ENCODE measurements at places on chromosomes 1 and 21.

GRCh38 chr1:85201340-85202091 lies 700 bp upstream of the SYDE2 start:
- DNase-seq = peak; percentile 68

DNA sequence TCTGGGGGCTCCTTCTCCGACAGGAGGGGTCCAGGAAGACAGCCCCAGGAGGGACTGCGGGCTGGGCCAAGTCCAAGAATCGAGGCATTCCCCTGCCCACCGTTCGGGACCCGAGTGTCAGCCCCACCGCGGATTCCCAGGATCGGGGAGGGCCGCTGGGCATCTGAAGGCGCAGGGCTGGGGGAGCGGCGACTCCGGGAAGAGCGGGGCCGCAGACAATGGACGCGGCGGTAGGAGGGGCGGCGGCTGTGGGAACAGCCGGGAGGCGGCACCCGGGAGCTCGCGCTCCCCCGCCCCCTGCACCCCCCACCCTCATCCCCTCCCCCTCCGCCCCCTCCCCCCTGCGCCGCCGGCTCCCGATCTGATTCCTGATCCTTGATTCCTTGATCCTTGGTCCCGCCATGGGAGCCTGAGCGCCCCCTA lies at the start of gene VANGL2:
Gene VANGL2 (plus strand): TSS at position 342 of the 423 bp plus-strand sequence. CDS start 15,274 bp downstream, outside the sequence.
- peak; percentile 95 for DNase-seq

DNA sequence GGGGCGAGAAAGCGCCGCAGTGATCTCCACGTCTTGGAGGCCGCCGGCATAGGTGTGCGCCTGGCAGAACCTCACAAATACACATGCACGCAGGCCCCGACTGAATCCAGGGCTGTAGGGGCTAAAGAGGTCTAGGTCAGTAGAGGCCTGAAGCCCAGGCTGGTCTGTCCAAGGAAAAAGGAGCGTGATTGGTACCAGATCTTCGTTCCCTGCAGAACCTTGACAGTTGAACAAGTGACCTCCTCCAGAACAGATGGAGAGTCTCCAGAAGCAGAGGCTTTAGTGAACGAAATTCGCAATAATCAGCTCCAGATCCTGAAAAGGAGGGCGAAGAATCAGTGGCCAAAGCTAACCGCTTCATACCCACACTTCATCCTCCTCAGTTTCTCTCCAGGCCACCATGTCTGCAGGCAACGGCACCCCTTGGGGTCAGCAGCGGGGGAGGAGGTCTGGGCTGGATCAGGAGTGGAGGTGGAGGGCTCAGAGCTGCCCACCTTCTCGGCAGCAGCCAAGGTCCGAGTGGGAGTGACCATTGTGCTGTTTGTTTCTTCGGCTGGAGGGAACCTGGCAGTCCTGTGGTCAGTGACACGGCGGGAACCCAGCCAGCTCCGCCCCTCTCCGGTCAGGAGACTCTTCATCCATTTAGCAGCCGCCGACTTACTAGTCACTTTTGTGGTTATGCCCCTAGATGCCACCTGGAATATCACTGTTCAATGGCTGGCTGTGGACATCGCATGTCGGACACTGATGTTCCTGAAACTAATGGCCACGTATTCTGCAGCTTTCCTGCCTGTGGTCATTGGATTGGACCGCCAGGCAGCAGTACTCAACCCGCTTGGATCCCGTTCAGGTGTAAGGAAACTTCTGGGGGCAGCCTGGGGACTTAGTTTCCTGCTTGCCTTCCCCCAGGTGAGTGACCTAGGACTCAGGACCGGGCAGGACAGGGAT lies 749 bp upstream of the PEX11B start:
- peak; percentile 33 for DNase-seq

DNA sequence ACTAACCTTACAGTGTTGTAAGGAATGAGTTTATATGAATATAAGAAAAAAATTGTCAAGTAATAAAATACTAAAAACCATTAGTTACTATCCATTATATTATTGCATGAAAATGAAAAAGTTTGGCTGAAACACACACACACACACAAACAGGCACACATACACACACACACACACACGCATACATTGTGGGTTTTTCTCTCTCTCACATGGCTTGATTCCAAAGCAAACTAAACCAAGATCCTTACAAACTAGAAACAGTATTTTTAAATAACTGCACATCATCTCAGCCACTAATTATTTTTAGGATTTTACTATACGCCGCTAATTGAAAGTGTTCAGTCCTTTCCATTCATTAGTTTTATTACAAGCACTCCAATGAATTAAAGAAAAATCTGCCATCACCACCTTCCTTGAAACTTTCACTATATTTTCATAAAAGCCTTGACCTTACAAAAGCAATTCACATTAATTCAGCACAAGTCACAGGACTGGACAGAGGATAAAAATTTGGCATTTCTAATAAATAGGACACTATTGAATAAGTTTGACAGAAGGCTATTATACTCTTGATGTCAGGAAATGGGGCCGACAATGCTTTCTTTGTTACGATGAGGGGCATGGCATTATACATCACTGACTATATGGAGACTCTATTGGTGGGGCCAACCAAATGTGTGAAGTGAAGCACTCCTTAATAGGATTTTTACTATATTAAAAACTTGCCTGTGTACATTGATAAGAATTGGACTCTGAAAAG lies 187.0 kb upstream of the ESRRG start:
- DNase-seq = peak; percentile 51

GRCh38 chr1:52554756-52555155 lies 1.9 kb upstream of the TUT4 start:
- no peak for DNase-seq

- DNase-seq = no peak
These were observed 46.6 kb downstream of the SLC30A7 start for GRCh38 chr1:100942304-100943046.

- no peak for DNase-seq
These were observed 5.4 kb downstream of the CD2 start for GRCh38 chr1:116759636-116760035.

- DNase-seq = no peak
These were observed 15.3 kb upstream of the KLHDC8A start for GRCh38 chr1:205371871-205372660.

DNA sequence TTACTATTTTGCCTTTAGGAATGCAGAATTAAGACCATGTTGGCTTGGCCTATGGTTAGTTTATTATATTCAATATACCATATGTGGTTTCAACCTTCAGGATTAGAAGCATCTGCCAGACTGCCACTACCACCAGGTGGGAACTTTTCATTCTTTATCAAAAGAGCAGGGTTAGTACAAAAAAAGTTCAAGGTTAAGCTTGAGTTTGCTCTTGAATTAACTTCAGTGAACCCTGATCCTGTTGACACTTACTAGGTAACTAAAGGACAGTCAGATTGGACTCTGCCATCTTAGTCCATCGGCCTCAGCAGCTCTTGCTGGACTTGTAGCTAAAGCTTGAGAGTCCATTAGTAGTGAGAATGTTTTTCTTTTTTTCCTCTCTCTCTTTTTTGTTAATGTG lies 22.1 kb downstream of the CLIC4 start:
- DNase-seq = no peak

DNA sequence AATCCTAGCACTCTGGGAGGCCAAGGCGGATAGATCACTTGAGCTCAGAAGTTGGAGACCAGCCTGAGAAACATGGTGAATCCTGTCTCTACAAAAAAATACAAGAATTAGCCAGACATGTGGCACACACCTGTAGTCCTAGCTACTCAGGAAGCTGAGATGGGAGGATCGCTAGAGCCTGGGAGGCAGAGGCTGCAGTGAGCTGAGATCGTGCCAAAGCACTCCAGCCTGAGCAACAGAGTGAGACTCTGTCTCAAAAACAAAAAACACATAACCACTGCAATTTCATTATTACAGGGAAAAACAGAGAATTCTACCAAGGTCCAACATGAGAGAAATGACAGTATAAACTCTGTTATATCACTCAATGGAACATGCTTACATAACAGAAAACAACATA lies 4.4 kb upstream of the TOMM20 start:
- DNase-seq = no peak

- DNase-seq = no peak
These were observed 37.2 kb downstream of the EPHA2 start for GRCh38 chr1:16118706-16119105.

DNA sequence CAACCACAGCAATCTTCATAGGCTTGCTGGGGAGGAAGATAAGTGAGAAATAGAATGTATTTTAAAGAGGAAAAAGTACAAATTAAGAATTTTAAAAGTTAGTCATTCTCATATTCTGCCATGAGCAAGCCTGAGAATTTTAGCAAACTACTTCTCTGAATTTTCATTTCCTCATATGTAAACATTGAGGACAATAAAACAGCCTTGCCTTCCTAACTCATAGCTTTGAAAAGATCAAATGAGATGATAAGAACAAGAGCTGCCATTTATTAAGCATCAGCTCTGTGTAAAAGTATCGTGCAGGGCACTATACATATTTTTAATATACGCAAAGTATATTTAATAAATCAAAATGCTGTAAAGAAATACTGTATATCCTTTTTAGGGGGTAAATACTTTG lies 286.0 kb downstream of the NFIA start:
- DNase-seq = no peak

DNA sequence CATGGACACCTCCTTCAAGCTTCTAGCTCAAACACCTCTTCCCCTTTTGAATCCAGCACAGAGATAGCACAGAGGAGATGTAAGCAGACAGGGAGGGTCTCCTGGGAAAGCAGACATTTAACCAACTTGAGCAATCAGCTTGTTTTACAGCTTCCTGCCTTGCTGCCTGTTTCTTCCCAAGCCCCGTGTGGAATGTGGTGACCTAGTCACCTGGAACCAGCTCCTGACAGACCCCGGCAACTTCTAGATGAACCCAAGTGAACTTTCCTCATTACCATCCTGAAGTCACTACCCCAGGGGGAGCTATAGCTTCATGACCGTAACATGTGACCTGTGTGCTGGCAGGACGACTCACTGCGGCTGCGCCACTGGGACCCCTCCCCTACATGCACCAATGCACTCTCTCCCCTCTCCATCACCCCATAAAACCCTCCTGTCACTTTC lies 24.1 kb upstream of the TTF2 start:
- no peak for DNase-seq

All from brain (organoid and tissue), 16 donors.